Myocyte (in vitro differentiated cells): ENCODE measurements at places on chromosomes 7 and 10. TPM values are rescaled to one million over a fixed set of nuclear protein-coding genes. Genes with fewer than 3 reads are reported as not detected.

HMX3 gene
- 0.47 TPM in 1 of 2 replicates, not detected in the other for total RNA-seq

SEMA3D gene
- 0.36 and 0.62 TPM in 2 replicates for total RNA-seq

GRCh38 chr10:16792675-16793074 is 24.5 kb downstream of the RSU1 start:
- peak; percentile 85 for DNase-seq

BTBD16 gene
- total RNA-seq: 1.2 TPM in 1 of 2 replicates, not detected in the other

OLAH gene
- total RNA-seq: not detected in 2 replicates

- no peak for DNase-seq
These were observed 5.7 kb downstream of the ATG9B start for GRCh38 chr7:151018421-151019129.

ASZ1 gene
- total RNA-seq: not detected in 2 replicates

GRCh38 chr7:101486433-101487104 is 123.9 kb downstream of the COL26A1 start:
- peak; percentile 58 for DNase-seq

DNA sequence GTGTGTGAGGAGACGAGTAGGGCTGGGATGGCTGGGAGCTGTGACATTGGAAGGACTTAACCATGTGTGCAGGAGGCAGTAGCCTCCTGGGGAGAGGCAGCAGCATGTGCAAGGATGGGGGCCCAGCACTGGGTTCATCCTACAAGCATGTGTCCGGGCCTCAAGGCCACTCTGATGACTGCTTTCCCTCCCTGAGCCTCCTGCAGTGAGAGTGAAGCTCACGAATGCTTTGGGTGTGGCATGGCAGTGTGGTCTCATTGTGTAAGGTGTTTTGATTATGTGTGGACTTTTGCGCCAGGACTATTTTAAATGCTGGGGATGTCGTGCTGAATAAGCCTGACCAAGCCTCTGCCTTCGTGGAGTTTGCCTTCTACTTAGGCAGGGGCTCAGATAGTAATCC is 122.0 kb upstream of the INSYN2A start:
- DNase-seq: no peak

GRCh38 chr7:128737441-128737840 is 1.7 kb upstream of the CALU start:
- DNase-seq: no peak

SDK1 gene
- 1.9 and 2.8 TPM in 2 replicates for total RNA-seq

NYAP1 gene
- 0.05 TPM in 1 of 2 replicates, not detected in the other for total RNA-seq

DNA sequence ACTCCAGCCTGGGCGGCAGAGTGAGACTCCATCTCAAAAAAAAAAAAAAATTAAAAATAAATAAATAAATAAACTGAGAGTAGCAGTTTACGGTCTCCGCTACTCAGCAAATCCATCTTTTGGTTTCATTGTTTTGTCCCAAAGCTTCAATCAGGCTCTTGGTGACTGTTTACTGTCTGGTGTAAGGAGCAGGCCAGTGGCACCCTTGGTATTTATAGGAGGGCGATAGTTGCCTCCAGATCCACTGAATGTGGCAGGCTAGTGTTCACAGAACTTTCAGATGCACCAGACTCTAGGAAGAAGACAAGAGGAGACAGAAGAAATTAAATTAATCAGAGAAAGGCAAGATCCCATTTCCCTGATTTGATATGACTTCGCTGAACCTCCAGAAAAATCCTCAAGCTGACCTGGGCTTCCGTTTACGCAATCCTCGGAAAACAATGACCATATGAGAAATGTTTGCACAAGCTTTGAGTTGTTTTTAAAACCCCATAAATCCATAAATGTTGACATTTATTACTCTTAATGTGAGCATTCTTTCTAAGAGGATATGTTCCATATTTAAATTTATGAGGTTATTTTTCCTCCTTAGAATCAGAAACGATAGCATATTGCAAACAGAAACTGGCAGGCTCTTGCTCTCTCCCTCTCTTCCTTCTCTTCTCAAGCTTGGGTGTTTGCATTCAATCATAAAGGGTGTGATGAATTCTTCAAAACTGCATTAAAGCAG is 7.1 kb upstream of the MUC3A start:
- no peak for DNase-seq

HOXA1 gene
- total RNA-seq: 4.5 and 5.5 TPM in 2 replicates

FAM13C gene
- total RNA-seq: 58.0 and 59.0 TPM in 2 replicates

GRCh38 chr10:84765656-84766055 is 437.3 kb downstream of the CCSER2 start:
- no peak for DNase-seq

DNA sequence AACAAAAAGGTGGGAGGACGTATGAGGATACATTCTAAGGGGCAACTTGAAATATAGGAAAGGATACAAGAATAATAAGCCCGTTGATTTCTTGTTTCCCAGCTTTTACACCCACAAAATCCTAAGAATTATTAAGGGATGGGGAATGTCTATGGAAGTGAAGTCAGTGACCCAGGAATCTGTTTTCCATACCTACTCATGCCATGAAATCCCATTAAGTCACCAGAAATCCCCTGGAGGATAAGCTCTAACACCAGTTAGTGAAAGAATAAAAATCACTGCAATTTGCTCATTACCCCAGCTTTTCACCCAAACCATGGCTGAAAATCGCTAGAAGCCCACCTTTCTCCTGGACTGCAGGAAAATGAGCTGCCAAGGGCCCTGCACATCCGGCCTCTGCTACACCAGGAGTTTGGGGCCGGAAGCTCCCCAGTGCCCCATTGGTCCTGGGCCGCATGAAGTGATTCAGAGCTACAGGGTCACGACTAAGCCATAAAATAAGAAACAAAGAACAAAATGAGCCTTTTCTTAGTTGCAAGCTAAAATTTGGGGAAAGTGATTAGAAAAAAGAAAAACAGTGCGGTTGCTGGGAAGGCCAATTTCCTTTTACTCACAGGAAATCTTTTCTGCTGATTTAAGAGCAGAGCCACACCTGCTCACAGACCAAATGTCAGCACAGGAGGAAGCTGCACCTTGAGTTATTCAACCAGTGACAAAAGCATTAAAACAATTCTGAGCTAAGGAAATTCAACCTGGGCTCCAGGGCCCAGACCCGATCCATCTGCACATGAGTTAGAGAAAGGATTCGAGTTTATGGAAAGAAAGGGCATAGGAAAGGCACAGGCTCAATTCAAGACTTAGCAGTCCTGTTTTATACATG is 40.3 kb downstream of the HIPK2 start:
- peak; percentile 34 for DNase-seq

GRCh38 chr7:103752995-103753394 is 236.5 kb downstream of the RELN start:
- peak; percentile 10 for DNase-seq

GRCh38 chr7:115005953-115006352 is 84.1 kb downstream of the MDFIC start:
- DNase-seq: no peak

DNA sequence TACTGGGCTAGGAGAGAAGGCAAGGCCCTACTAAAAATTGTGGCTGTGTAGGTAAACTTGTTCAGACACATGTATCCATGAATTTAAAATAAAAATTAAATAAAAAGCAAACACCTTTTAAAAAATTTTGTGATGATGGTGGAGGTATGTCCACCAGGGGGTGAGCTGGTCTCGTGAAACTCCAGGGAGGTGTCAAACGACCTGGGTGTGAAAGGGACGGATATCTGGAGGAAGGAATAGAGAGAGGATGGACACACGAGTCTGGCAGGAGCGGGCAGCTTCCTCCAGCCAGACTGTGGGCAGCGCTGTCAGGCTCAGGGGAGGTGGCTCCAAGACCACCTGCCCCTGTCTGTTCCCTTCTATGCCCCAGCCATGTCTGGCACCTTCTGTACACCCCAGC is 34.8 kb upstream of the DMBT1 start:
- peak; percentile 60 for DNase-seq

- DNase-seq: no peak
These were observed 272.2 kb upstream of the NPVF start for GRCh38 chr7:25500393-25500921.

- DNase-seq: peak; percentile 54
These were observed 128.7 kb upstream of the JCAD start for GRCh38 chr10:30188101-30188500.

HTR7 gene
- total RNA-seq: 4.2 and 18.2 TPM in 2 replicates

- DNase-seq: no peak
These were observed 20.3 kb upstream of the TIAL1 start for GRCh38 chr10:119616882-119617570.

GRCh38 chr7:38594949-38595348 is 36.2 kb downstream of the AMPH start:
- no peak for DNase-seq

- no peak for DNase-seq
These were observed 229.6 kb downstream of the BAMBI start for GRCh38 chr10:28906934-28907333.

NSUN5 gene
- total RNA-seq: 36.5 and 46.3 TPM in 2 replicates

TDRD1 gene
- total RNA-seq: 0.51 and 0.62 TPM in 2 replicates

AOAH gene
- not detected in 2 replicates for total RNA-seq

GRCh38 chr10:30093303-30093950 is 34.0 kb upstream of the JCAD start:
- peak; percentile 27 for DNase-seq

GRCh38 chr10:103636492-103636891 is 143.0 kb downstream of the NEURL1 start:
- no peak for DNase-seq

ATP6V1F gene
- 172 and 222 TPM in 2 replicates for total RNA-seq

OR6B1 gene
- total RNA-seq: 0.03 TPM in 1 of 2 replicates, not detected in the other

DNA sequence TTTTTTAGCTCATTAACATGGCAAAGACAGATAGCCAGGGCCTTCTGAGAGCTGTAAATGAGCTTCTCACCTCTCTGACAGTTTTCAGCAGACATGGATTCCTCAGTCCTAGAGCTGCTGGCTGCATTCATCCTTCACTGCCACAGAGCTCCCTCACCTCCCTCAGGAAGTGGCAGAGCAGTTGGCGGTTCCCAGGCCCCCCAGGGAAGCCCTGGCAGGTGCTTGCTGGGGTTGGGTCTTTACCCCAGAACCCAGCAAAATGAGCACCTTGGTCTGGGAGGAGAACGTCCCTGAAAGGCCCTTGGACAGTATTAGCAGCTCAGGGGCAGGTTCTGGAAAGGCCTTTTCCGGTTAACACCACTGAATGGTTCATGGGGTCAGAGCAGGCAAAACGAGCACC is 288.0 kb downstream of the PTPRN2 start:
- no peak for DNase-seq

PLPP4 gene
- 0.19 TPM in 1 of 2 replicates, not detected in the other for total RNA-seq

GNAT3 gene
- not detected in 2 replicates for total RNA-seq

DNA sequence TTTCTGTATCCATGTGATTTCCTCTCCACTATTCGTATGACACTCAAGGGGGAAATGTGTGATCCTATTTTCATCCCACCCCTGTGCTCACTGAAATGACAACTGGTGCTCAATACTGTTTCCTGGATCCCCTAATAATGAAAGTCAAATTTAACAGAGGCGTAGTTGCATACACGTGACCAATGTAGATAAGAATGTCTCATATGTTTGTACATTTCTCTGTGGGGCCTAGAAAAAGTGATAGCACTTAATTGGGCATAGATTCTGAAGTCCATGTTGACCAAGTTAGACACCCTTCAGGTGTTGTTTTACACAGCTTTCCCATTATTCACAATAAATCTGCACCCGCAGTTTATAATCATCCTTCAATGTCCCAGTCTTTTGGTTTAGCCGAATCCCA is 59.1 kb downstream of the JAZF1 start:
- no peak for DNase-seq

DNA sequence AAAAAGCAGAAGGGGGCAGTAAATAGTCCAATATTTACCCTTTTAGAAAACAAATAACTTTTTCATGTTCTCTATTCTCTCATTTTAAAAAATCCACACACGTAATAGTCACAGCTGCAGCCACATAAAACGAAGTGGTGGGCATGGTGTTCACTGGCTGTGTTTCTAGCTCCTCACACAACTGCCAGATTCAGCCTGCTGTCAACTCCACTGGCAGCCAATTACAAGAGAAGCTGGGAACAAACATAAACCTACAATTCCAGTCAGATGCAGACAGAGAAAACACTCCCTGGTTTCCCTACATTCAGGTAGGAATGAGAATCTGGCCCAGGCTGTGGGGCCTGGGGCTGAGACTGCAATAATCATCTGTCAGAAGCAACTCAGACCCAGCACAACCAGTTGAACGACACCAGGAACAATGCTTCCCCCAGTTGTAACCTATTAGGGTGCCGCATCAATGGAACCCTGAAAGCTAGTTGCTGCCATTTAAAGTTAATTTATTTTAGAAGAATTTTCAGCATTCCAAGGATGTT is 29.1 kb downstream of the ERCC6 start:
- no peak for DNase-seq
